CD4-positive, alpha-beta T cell treated with Interferon gamma for 1 hour (primary cell): ENCODE measurements at places on chromosomes 7 and 10.

DNA sequence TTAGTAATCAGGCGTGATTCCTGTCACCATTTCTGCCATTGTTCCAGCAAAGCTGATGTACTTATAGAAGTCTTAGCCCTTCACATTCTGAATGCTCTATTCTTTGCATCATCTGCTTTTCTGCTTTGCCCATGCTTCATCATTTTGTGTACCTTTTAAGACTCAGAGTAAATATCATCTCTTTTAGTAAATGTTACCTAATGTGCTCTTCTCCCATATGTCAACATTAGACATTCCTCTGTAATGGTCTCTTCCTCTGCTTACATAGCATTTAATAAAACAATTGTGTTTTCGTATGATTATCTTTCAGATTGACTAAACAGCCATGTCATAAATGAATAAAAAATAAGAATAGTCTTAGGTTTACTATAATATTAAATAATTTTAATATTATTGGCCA, 719.6 kb upstream of the GRM3 start:
- DNase-seq: no peak

GRCh38 chr7:140213684-140214074, 36.9 kb upstream of the KDM7A start:
- DNase-seq: no peak

DNA sequence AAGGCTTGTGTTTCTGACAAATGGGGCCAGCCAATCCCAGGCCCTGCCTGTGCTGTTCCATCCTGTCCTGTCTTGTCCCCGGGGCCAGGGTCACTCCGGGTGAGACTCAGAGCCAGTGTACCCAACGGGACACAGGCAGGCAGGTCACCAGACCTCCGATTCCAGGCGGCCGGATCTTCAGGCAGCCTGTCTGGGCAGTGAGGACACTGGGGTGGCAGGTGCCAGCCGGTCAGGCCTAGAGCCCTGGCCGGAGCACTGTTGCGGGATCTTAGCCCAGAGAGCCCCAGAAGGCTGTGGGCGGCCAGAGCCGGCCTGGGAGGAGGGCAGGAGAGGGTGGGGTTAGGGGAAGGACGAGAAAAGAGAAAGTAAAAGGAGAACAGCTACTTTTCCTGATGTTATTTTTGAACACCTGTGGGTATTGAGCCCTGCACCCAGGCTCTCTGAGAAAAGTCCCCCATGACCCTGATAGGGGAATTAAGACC, 134.3 kb upstream of the TNRC18 start:
- DNase-seq: no peak

GRCh38 chr10:88553116-88553752, 29.9 kb downstream of the RNLS start:
- peak; percentile 31 for DNase-seq

DNA sequence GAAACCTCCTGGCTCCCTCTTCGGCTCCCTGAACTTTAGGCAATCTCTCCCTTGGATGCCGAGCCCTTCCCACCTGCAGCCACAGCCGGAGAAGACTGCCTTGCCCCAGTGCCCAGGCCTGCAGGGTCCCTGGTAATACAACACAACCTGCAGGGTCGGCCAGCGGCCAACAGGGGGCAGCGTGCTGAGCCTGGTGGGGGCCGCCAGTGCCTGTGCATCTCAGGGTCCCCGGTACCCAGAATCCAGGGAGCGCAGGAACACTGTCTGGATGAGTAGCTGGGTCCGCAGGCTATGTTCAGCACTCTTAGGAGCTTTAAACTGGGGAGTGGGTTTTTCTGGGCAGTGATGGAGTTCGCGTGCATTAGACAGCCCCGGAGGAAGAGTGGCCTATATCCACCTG, 17.5 kb upstream of the C10orf71 start:
- DNase-seq: no peak

DNA sequence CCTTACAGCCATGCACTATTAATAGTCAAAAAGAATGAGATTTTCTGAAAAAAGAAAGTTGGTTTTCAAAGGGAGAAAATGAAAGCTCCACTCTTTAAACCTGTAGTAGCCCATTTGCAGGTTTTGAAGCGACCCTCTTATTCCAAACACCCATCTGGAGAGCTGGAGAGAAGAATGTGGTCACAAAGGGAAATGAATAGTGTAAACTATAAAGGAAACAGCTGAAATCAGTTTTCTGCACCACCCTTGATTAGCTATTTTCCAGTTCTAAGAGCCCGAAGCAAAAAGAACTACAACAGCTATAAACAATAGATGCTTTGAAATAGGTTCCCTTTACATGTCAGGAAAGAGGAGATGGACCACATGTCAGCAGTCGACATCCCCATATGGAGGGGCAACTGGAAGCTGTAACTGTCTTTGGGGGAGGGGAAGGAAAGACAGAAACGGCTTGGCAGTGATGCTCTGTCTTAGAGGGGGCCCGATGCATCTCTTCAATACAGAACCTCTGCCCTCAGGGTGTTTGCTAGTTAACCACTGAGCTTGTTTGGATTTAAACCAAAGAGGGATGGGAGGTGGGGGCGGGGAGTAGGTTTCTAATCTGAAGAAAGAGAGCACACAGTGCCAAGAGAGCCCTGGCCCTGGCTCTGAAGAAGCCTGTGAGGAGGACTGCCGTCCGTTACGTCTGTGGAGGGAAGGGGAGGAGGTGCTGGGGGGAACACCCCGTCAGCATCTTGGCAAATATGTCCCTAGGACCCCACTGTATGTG, 55.3 kb downstream of the CPVL start:
- DNase-seq: no peak

DNA sequence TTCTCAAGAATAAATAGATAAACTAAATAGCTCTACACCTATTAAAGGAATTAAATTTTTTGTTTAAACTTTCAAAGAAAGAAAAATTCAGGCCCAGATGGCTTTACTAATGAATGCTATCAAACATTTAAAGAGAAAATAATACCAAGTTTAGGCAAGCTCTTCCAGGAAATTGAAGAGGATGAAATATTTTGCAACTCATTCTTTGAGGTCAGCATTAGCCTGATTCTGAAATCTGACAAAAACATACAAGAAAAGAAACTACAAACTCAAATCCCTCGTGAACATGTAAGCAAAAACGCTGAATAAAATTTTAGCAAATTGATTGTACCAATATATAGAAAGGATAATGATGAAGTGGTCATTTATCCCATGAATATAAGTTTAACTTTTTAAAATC, 93.4 kb downstream of the RTKN2 start:
- no peak for DNase-seq

DNA sequence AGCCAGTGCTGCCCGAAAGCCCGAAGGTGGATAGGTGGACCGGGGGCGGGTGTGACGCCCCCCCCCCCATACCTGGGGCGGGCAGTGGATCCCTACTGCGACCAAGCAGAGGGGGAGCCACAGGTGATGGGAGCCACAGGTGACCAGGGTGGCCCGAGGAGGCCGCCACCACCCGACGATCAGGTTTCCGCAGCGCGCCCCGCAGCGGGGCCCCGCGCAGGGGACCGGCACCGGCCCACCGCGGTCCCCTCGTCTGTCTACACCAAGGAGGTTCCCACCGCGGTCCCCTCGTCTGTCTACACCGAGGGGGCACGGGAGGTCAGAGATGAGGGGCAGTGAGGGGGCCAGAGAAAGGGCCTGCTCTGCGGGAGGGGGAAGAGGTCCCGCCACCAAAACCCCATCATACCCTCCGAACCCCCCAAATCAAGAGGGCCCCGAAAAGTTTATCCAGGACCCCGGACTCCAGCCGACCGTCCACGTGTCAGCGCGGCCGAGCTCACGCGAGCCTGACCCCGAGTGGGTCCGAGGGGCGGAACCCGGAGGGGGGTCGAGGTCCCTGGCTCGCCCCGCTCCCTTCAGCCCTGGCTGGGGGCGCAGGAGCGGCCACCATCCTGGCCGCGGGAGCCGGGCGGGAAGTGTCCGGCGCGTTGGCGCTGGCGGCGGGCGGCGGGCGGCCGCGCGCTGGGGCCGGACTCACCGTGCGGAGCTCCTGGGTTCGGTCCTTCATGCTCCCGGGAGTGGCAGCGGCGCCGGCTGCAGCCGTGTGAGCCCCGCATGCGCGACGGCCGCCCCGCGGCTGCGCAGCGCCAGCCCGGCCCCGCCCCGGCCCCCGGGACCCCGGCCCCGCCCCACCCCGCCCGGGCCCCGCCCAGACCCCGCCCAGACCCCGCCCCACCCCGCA, at the start of gene STX1A:
TSS of gene STX1A (minus strand) at position 765 of the 901 bp plus-strand sequence. CDS start at position 727, 38 bp downstream.
- DNase-seq: peak; percentile 68

DNA sequence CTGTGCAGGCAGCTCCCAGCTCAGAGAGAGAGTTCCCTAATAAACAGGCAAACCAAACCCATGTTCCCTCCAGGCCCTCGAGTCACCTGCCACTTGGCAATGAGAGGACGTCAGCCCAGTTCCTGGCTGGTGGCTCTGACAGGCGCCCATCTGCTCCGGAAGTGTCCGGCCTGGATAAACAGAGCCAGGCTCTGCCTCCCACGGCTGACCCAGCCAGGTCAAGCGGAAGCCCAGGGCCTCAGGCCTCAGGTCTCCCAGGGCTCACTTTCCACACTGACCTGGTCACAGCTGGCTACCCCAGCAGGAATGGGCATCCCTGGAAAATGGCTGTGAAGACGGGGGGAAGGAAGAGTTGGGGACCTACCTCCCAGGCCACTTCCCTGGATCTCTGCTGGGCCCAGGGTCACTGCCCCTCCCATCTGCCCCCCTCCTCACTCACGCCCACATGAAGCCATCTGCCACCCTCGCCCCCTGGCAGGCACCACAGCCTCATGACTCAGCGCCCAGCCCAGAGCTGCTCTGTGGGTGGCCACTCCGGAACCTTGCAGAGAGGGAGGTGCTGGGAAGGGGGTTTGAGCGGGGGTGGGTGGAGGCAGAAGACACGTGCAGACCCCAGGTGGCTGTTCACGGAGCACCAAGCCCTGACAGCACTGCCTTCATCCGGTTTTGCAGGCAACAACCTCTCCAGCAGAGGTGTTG, 37.4 kb upstream of the DUSP5 start:
- DNase-seq: peak; percentile 55

GRCh38 chr10:85995791-85996190, 370.8 kb downstream of the GRID1 start:
- DNase-seq: no peak

DNA sequence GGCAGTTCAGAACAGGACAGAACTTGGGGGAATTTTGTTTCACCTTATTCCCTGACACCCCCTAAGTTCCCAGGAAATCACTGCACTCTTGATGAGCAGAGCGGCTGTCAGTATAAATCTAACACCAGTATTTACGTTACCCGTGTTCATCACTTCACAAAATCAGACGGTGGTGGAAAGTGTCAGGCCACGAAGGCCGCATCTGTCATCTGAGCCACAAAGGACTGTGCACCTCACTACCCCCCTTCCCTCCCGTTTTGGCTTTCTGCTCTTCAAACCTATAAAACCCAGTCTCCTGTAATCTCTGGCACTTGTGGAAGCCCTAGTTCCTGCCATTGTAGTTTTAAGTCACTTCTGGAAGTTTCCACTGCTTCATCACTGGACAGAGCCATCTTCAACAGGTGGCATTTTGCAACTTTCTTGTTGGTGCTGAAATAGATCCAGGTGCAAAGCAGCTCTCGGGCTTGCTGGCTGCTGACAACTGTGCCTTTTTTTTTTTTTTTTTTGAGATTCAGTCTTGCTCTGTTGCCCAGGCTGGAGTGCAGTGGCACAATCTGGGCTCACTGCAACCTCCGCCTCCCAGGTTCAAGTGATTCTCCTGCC, 9.5 kb downstream of the ZFAND2A start:
- DNase-seq: no peak

DNA sequence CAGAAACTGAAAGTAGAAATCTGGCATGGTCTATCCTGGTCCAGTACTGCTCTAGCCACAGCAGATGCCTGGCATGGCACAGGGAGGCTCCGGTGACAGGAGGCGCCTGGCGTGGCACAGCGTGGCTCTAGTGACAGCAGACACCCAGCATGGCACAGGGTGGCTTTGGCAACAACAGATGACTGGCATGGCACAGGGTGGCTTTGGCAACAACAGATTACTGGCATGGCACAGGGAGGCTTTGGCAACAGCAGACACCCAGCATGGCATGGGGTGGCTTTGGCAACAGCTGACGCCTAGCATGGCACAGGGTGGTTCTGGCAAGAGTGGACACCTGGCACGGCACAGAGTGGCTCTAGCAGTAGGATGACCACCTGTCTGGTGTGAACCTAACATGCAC, 480.5 kb upstream of the FOXK1 start:
- DNase-seq: no peak

- DNase-seq: no peak
These were observed 1189.2 kb downstream of the TYW1 start for GRCh38 chr7:68185631-68186456.

GRCh38 chr7:69126896-69127479, 471.3 kb upstream of the AUTS2 start:
- DNase-seq: no peak

GRCh38 chr10:12705943-12706342, 295.6 kb downstream of the CCDC3 start:
- DNase-seq: no peak

GRCh38 chr10:76010703-76011102, 579.3 kb downstream of the LRMDA start:
- DNase-seq: no peak

GRCh38 chr10:99506416-99506815, 26.3 kb upstream of the NKX2-3 start:
- no peak for DNase-seq

DNA sequence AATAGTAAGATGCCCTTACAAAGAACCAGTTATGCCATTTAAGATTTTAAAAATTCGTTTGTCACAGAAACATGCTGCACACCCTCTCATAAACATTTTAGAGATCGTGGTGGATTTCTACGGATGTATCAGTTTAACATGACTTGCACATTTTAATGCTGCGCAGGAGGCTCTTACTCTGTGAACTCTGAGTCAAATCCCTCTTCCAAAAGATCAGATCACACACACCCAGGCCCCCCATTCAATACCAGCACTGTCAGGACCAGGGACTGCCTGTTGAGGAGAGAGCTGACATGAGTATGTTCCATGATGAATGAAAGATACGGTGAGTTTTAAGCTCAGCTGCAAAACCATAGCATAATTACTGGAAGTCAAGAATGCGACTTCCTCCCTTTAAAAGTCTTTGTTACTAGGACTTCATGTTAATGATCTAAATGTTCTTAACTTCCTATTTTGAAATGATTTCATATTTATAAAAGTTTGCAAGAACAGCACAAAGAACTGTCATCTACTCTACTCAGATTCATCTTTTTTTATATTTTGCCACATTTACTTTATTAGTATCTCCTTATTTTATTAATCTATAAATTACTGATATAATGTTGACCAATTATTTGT, 500.2 kb downstream of the GLRX3 start:
- DNase-seq: no peak

- DNase-seq: no peak
These were observed 30.5 kb upstream of the C1GALT1 start for GRCh38 chr7:7151865-7152264.

GRCh38 chr10:75469006-75469616, 37.7 kb downstream of the LRMDA start:
- DNase-seq: peak; percentile 31

DNA sequence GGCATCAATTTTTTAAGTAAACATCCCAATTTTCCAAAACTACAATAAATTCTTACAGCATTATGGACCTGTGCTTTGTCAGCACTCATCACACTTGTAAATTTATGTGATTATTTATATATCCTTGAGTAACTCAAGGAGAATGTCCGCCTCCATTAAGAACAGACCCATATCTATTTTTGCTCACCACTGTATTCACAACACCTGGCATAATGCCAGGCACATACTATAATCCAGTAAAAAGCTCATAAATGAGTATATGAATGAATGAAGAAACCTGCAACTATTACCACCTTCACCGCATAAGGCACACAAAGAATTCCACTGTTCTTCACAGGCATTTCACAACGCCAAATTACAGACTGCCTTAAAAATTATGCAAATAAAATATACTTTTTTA, 46.9 kb downstream of the MINDY3 start:
- no peak for DNase-seq

GRCh38 chr7:116101704-116102103, 71.1 kb upstream of the TFEC start:
- DNase-seq: no peak

- no peak for DNase-seq
These were observed 323.5 kb downstream of the ADARB2 start for GRCh38 chr10:1413823-1414222.
